ENCODE measurements at places on chromosomes 3 and 15. TPM values are rescaled to one million over a fixed set of nuclear protein-coding genes. Genes with fewer than 3 reads are reported as not detected.

The U2SURP gene
- total RNA-seq = 83.5 TPM

The WDR53 gene
- 7.6 TPM for total RNA-seq

The FEM1B gene
- total RNA-seq = 50.7 TPM

The C3orf49 gene
- 0.66 TPM for total RNA-seq

The LRTM1 gene
- not detected for total RNA-seq

All from motor neuron (in vitro differentiated cells).